ENCODE measurements at places on chromosomes 4 and X.

GRCh38 chr4:2416564-2417225 is 1.8 kb downstream of the ZFYVE28 start:
- peak; percentile 71 for DNase-seq
- H3K27ac ChIP-seq: no peak overlapping the region
- H3K4me1 ChIP-seq: peaks cover 71% of the 10 kb centered on the region
- peaks cover 9% of the 10 kb centered on the region for H3K27me3 ChIP-seq
- H3K4me3 ChIP-seq: peak overlapping the region; percentile 58

DNA sequence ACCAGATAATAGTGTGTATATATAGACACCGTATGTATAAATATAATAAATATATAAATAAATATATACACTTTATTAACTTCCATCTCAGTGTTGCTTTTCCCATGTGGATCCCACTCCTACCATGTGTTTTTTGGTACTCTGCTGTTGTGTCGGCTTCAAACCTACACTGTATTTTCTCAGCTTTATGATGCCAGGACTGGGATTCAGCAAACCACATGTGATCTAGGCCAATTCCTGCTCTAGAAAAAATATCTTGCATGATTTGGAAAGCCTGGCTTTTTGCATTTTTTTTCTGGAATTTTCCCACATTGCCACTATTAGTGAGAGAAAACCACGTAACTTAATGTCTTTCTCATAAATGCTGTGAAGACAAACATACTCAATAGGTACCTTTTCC is 55.8 kb downstream of the POLR2B start:
- H3K27me3 ChIP-seq: no peaks in the 10 kb centered on the region
- no peak overlapping the region for H3K4me3 ChIP-seq
- H3K4me1 ChIP-seq: no peaks in the 10 kb centered on the region
- no peak overlapping the region for H3K27ac ChIP-seq
- peaks cover 25% of the 10 kb centered on the region for H3K36me3 ChIP-seq

GRCh38 chr4:1987296-1987695 is 21.5 kb downstream of the NELFA start:
- no peak for DNase-seq
- no peak overlapping the region for H3K4me3 ChIP-seq
- H3K4me1 ChIP-seq: no peaks in the 10 kb centered on the region

- H3K27me3 ChIP-seq: no peaks in the 10 kb centered on the region
These were observed 555 bp upstream of the PGM2 start for GRCh38 chr4:37825968-37826294.

- peaks cover 57% of the 10 kb centered on the region for H3K27me3 ChIP-seq
- DNase-seq: no peak
- H3K27ac ChIP-seq: no peak overlapping the region
- H3K4me3 ChIP-seq: no peak overlapping the region
These were observed 2.0 kb upstream of the PROM1 start for GRCh38 chr4:16085822-16086221.

- no peak overlapping the region for H3K27ac ChIP-seq
- no peak overlapping the region for H3K4me3 ChIP-seq
- H3K36me3 ChIP-seq: no peaks in the 10 kb centered on the region
- H3K4me1 ChIP-seq: no peaks in the 10 kb centered on the region
- no peaks in the 10 kb centered on the region for H3K27me3 ChIP-seq
These were observed 126.8 kb downstream of the NAA11 start for GRCh38 chr4:79198951-79199587.

DNA sequence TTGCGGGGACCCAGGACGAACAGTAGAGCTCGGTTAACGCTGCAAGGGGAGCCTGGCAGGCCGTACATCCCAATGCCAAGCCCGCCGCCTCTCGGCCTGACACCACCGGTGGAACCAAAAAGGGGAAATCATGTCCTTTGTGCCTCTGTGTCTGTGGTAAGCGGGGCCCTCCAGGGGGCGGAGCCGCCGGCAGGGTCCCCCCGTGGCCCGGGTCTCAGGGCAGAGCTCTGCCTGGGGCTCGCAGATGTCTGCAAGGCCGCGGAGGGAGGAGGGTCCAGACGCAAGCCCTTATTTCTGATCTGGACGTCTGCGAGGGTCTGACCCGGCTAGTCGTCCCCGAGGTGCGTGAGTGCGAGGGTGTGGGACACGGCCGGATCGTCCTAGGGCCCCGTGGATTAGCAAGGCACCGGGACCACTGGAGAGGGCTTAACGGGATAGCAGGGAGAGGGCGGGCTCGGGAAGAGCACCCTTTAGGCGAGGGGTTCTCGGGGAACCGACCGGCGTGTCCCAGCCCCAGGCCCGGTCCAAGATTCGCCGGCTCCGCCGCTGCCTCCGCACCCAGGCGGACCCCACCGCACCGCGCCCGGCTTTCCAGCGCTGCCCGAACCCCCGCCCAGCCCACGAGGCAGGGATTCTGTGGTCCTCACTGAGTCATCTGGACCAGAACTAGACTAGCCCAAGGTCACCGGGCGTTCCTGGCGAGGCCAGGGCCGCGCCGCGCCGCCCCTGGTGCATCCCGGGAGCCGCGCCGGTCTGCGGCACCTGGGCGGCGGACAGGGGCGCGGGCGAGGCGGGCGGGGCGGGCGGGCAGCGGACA is 863 bp upstream of the FAM193A start:
- DNase-seq: peak; percentile 36
- peak overlapping the region; percentile 59 for H3K27ac ChIP-seq
- H3K36me3 ChIP-seq: peaks cover 2% of the 10 kb centered on the region

- no peaks in the 10 kb centered on the region for H3K36me3 ChIP-seq
- no peak overlapping the region for H3K27ac ChIP-seq
- no peak overlapping the region for H3K4me3 ChIP-seq
- no peak for DNase-seq
- H3K4me1 ChIP-seq: no peaks in the 10 kb centered on the region
These were observed 155.3 kb upstream of the TEX13A start for GRCh38 chrX:105375816-105376215.

GRCh38 chrX:48492293-48492910 is 16.4 kb upstream of the PORCN start:
- H3K4me3 ChIP-seq: no peak overlapping the region
- H3K27me3 ChIP-seq: no peaks in the 10 kb centered on the region
- no peak overlapping the region for H3K27ac ChIP-seq
- DNase-seq: no peak
- peaks cover under 1% of the 10 kb centered on the region for H3K36me3 ChIP-seq

DNA sequence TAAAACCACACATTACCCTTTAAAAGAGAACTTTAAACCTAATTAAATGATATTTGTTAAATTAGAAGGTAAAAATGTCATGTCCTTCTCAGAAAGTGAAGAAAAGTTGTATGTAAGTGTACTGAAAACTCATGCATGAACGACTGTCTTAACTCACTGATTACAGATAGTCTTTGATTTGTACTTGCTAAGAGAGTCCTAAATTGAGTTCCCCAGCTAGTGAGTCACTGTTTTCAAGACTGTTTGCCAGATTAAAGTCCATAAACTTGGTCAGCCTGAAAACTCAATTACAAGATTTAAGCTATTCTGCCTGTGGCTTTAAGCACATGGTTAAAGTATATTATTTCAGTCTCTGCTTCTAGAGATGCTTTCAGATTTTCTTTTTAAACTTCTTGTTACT is 124.9 kb upstream of the ZCCHC13 start:
- no peak overlapping the region for H3K4me3 ChIP-seq
- no peak for DNase-seq
- H3K36me3 ChIP-seq: no peaks in the 10 kb centered on the region
- H3K27ac ChIP-seq: no peak overlapping the region
- no peaks in the 10 kb centered on the region for H3K27me3 ChIP-seq
